ENCODE measurements at places on chromosomes 1 and 21.
A peak's percentile ranks its signal among the peaks of the same experiment; 100 is the strongest.

DNA sequence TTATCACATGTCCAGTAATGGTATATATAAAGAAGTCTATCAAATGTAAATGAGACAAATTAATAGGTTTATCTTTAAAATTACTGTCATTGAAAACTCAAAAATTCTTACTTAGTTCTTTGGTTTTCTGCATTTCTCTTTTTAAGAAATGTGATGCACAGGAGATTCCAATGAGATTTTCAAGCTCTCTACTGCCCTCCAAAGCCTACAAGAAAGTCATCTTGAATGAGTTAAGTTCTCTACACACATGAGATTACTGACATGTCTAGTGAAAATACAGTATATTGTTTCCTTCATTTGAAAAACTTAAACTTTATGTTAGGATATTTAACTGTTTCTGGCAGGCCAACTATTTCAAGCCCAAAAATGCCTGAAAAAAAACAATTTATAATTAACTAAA, 68.8 kb downstream of the ITGB3BP start:
- DNase-seq, result no peak

GRCh38 chr1:94020764-94021579, 100.0 kb downstream of the ABCA4 start:
- DNase-seq, result no peak

DNA sequence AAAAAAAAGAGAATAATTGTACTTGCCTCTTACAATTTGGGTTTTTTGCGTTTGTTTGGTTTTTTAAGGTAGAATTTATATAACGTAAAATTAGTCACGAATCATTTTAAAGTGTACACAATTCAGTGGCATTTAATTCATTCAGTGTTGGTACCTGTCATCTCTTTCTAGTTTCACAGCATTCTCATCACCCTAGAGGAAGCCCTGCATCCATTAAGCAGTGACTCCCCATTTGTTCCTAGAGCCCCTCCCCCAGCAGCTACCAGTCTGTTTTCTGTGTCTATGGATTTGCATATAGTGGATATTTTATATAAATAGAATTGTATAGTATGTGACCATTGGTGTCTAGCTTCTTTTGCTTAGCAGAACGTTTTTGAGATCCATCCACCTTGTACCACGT, 233.2 kb upstream of the FMN2 start:
- no peak for DNase-seq

GRCh38 chr1:113792471-113792870, 19.8 kb downstream of the RSBN1 start:
- no peak for DNase-seq

GRCh38 chr1:156385534-156386031, 16.6 kb downstream of the RHBG start:
- DNase-seq, result peak; percentile 75

- no peak for DNase-seq
These were observed 14.2 kb downstream of the THRAP3 start for GRCh38 chr1:36238433-36238832.

DNA sequence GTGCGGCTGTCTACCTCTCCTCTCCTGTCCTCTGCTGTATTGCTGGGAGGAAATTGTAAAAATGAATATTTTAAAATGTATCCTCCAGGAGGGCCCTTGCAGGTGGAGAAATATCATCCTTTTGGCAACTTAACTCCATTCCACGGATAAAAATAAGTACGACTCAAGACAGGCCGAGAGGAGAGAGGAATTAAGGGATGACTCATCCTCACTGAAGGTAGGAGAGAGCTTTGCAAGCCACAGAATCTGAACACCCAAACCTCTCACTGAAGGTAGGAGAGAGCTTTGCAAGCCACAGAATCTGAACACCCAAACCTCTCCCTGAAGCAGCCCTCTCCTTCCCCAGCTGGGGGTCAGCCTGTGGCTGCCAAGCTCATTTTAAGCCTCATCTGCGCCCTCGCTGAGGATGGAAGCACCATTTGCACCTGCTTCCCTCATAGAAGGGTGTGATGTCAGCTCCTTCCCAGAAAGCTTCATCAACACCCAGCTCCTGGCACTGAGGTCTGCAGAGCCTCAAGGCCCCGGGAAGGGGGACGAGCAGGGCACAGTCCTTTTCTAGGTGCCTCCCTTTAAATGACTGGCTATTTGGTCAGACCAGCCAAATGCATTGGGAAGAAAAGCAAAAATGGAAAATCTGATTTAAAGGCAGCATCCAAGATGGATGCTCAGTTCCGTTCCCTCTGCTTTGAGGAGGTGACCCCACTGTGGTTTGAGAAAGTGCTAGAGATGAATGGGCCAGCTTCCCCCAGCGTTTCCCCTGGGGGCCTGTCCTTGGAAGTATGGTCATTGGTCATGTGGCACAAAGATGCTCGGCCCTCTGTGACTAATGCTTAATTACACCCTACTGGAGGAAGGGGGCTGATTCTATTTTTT, 12.9 kb upstream of the SELENON start:
- no peak for DNase-seq

GRCh38 chr1:84303314-84303830, 1.9 kb downstream of the SAMD13 start:
- no peak for DNase-seq

- DNase-seq, result peak; percentile 69
These were observed at the start of gene SLC25A24 for GRCh38 chr1:108199781-108200686. TSS of gene SLC25A24 (minus strand) at chr1:108200343. CDS start at chr1:108200138, 205 bp downstream.

DNA sequence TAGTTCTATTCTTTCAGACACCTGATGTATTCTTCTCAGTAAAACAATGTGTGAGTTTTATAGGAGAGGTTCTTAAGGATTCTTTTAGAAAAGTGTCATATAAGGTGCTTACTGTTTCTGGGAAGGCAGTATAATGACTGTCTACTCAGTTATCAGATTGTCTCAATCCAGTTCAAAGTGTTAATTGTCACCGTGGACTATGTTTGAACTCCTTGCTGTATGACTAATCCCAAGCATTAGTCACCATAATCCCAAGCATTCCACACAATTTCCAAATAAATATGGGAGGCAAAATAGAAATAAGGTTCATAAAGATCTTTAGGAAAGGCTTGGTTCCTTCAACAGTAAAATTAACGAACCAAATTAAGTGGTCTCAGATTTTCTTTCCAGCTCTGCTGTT, 342.1 kb upstream of the NR5A2 start:
- no peak for DNase-seq

- no peak for DNase-seq
These were observed 28.0 kb upstream of the LRRN2 start for GRCh38 chr1:204713541-204713940.

DNA sequence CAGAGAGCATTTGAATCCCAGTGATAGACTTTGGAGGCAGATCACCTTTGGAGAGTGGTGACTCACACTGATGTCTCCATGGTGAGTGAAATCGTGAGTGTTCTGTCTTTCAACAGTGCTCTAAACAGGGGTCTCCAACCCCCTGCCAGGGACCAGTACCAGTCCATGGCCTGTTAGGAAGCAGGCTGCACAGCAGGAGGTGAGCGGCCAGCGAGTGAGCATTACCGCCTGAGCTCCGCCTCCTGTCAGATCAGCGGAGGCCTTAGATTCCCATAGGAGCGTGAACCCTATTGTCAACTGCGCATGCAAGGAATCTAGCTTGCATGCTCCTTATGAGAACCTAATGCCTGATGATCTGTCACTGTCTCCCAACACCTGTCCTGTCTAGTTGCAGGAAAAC, 61.8 kb upstream of the B3GALNT2 start:
- no peak for DNase-seq

DNA sequence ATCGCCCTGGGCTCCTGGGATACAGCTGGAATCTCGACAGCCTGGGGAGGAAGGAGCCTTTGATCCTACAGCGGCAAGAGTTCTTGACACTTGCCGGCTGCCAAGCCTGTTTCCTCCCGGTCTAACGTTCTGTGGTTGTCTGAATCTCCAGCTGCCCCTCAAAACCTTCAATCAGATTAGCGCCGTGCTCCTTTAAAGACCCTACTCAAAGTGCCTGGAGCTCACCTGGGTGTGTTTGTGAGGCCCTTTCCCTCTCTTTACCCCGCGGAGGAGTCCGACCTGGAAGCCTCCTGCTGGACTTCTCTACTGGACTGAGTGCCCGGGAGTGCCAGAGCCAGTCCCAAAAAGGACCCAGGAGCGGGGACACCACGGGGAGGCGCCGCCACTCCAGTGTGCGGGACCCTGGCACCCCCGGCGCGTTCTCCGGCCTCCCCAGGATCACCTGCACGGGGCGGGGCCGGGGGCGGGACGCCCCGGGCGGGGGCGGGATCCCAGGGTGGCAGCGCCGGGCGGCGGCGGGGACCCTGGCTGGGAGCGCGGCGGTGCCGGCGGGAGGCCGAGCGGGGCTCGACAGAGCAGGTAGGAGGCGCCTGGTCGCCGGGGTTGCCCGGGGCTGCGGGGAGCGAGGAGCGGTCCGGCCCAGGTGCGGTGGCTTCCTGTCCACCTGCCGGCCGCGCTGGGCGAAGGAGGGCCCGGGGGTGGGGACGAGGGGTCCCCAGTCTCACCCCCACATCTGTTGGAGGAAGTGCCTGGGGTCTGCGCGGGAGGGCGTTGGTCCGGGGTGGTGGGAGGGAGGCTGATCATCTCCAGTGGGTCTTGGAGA, at the start of gene NCMAP:
Gene NCMAP (plus strand): TSS at position 497 of the 823 bp plus-strand sequence. CDS start 39,344 bp downstream, outside the sequence.
- DNase-seq, result peak; percentile 34

- no peak for DNase-seq
These were observed 1.9 kb downstream of the ANKRD34A start for GRCh38 chr1:145962157-145963102.

DNA sequence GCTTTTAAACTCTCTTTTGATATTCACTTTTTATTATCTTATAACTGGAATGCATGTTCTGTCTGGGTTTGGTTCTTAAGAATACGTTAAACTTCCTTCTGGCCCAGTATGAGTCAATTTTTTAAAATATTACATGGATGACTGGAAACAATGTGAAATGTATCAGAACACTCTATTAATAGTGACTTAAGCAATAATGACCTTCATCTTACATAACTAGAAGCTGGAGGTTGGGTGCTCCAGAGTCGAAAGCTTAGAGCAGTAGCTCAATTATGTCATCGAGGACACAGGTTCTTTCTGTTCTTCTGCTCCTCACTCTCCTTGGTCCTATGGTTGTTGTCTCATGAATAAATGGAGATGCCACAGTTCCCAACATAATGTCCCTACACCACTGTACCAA, 91.6 kb upstream of the FOXD3 start:
- no peak for DNase-seq

GRCh38 chr1:205569411-205570172, 62.2 kb downstream of the ELK4 start:
- no peak for DNase-seq

- DNase-seq, result no peak
These were observed 100.7 kb upstream of the GFI1 start for GRCh38 chr1:92587445-92587844.

- DNase-seq, result peak; percentile 73
These were observed 72.8 kb downstream of the S1PR1 start for GRCh38 chr1:101309334-101310311.

DNA sequence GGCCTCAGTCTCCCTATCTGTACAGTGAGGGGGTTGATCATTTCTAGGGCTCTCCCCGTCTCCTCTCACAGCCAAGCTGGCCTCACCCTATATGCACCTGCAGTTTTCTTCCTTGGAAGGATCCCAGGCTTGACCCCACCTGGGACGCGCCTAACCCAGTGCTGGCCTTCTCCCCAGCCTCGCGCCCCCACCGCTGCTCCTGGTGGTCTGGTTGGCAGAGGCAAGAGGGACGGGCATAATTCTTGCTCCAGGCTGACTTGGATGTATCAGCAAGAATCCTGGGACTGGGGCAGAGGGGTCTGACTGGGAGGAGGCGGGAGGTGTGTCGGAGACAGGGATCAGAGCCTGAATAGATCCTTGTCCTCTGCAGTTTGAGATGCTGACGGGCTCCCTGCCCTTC, 25.2 kb downstream of the RPS6KA1 start:
- DNase-seq, result no peak

GRCh38 chr21:36576441-36576840, 96.5 kb upstream of the CLDN14 start:
- no peak for DNase-seq

GRCh38 chr1:21278208-21278859, 11.9 kb downstream of the ECE1 start:
- DNase-seq, result no peak

- no peak for DNase-seq
These were observed 504 bp upstream of the SDHC start for GRCh38 chr1:161313554-161314200.

- DNase-seq, result no peak
These were observed 65.9 kb downstream of the GRIK1 start for GRCh38 chr21:29873908-29874307.

- no peak for DNase-seq
These were observed 40.1 kb downstream of the ZNF281 start for GRCh38 chr1:200369706-200370105.

DNA sequence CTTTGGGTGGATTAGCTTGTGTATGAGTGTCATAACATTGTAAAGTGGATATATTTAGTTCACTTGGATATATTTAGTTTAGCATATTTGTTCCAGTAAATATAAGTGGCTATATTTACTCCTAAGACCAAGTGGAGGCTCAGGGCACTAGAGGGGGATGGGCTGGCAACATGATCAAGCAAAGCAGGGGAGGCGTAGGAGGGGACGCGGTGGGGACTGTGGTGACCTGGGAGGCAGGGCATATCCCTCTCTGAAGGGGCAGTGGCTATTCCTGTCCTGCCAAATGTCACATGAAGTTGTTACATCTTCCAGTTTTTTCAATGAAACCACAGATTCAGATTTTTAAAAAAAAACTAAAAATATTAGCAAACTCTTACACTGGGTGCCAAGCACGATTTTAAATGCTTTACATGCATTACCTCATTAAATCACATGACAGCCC, 51.9 kb upstream of the EDN2 start:
- no peak for DNase-seq

GRCh38 chr1:175191659-175192058, 917 bp downstream of the KIAA0040 start:
- DNase-seq, result no peak

- no peak for DNase-seq
These were observed 29.1 kb upstream of the F13B start for GRCh38 chr1:197096137-197096536.

DNA sequence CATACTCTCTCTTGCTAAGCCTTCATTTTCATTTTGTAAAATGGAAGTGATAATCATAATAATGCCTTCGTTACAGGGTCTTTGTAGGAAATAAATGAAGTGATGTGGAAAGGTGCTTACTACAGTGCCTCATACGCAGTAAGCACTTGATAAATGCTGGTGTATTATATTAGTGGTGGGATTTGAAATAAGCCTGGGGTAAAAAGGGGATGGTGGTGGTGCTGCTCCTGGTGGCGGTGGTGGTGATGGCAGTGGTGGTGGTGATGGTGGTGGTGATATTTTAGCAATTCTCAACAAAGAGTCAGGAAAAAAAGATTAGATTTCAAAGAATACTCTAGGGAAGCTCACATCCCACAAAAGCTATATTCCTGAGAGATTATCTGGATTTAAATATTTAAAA, 35.5 kb upstream of the ATP1B1 start:
- DNase-seq, result no peak

GRCh38 chr1:202264300-202264699, 70.7 kb downstream of the LGR6 start:
- DNase-seq, result no peak

DNA sequence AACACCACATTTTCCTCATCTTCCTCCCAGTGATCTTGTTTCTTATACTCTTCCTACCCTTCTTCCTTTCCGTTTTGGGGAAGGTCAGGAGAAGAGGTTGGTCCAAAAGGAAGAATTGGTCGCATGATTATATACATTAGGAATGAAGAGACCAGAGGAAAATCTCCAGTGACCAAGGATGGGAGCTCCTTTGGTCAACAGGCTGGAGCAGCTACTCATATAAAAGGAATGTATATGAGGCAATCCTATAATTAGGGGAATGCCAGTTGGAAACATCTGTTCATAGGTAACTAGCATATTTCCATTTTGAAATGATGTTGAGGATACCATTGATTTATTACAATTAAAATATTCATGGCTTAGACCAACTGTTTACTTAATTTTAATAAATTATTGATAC, 114.5 kb downstream of the LRRC40 start:
- DNase-seq, result no peak

GRCh38 chr1:164756741-164757140, 197.8 kb downstream of the PBX1 start:
- DNase-seq, result no peak

All from activated gamma-delta T cell treated with Interleukin-2 at 50 U/mL for 16 hours (primary cell).